HT-29 (cell line): ENCODE measurements at places on chromosomes 3 and 15.
A peak's percentile ranks its signal among the peaks of the same experiment; 100 is the strongest.

DNA sequence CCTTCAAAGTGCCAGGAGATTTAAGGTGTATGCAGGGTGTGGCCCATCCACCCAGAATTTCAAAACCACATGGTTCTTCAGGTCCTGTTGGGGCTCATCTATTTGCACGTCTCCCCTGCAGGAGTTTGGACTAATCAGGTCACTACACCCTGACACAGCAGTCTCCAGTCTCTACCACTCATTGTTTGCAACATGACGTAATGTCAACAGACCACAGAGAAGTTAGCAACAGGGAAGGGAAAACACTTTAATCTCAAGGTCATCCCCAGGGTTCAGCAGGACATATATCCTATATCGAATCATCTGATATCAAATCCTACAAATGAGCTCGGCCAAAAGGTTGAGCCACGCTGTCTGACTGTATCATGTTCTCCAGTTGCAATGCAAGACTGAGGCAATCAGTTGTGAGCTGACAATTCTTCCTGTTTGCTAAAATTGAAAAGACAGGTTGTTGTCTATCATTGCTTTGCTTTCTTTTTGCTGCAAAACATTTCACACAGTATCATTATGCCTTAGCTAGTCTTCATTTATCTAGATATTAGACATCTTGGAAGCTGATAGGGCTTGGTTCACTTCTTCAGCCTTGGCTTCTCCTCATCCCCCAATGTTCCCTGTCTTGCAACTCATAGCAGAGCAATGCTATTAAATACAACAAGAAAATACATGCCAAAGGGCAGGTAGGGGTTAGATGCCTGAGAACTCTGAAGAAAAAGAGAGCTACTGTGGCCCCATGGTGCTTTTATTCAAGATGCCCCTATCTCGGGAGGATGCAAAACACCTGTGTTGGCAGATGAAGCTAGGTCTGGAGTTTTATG is 13.4 kb upstream of the LEKR1 start:
- peak; percentile 90 for DNase-seq

GRCh38 chr15:42628761-42629160 is 53.4 kb downstream of the STARD9 start:
- no peak for DNase-seq

DNA sequence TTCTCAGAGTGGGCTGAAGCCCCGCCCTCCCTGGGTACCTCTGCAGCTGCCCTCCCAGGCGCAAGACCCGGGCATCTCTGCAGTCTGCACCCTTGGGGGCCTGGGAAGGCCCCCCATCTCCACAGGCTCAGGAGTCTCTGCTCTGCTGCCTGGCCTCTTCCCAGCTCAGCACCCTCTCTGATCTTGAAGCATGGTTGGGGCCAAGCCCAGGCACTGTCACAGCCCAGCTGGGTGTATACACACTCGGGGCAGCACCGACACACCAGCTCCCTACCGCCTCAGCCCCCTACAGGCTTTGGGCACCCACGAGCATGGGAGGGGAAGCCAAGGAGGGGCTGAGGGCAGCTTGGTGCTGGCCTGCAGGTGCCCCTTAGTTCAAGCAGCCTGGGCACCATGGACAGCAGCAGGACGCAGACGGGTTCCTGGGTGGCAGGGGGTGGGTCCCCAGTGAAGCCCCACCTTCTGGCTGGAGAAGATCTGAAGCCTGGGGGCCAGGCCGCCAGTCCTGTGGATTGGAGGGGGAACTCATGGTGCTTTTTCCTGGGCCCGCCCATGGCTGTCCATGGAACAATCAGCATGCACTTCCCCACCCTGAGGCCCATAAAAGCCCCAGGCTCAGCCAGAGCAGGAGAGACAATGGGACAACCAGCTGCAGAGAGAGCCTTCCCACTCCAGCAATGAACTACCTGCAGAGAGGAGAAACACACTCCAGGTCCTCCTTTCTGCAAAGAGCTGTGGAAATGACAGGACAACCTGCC is 170.6 kb downstream of the TJP1 start:
- DNase-seq, result no peak

GRCh38 chr3:119098619-119099222 is 47.2 kb upstream of the TEX55 start:
- DNase-seq, result peak; percentile 44

DNA sequence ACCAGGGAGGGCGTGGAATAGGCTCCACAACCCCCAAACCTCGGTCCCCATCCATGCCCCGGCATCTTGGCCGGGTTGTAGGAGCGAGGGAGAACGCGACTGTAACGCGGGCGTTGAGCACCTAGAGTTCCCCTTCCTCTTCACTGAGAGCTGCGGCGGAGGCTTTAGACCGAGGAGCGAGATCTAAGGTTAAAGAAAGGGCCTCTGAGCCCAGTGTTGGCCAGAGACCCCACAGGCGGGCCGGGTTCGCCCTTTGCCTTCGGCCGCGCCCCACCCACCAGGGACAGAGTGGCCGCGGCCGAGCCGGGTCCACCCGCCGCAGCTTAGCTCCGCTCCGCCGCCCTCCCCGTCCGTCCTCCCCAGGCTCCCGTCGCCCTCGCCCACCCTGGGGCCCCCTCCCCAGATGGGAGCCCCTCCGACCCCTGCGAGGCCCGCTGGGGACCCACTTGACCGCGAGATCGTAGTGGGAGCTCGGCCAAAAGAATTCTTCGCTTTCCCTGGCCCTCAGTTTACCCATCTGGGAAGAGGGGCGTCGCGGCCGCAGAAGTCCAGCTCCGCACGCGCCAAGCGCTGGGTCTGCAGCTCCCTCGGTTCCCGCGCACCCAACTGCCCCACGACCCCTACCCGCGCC is 425 bp downstream of the ANPEP start:
- no peak for DNase-seq

DNA sequence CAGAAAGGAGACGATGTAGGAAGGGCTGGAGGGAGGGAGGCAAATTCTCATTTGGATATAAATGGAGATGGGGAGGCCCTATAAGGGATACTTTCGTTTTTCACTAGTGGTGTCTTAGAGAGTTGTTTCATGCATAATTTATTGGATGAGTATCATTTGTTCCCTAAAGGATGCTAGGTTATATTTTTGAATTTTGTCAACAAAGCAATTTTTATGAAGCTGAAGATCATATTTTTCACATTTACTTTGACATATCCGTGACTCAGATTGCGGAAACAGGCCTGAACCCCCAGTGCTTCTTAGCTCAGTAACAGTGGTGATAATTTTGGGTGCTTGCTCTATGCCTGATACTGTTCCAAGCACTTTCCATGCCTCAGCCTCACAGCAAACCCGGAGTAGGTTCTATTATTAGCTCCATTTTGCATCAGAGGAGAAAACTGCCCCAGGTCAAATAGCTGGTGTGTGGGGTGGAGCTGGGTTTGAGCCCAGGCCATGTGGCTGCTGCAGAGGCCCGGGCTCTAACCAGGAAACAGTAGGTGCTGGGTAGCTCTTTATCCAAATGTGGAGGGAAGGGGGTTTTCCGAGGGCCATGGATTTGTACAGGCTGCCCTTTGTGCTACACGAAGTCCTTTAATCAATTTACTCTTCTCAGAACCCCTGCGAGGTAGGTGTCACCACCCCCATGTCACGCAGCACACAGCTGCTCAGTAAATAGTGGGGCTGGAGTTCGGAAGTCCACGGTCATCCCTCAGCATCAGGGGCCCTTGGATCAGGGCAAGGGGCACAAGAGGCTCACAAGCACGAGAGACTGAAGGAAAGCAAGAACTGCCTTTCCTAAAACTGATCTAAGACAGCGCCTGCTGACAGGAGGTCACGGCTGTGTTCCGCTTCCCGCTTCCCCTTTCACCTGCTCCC is 99.1 kb downstream of the SLC49A4 start:
- no peak for DNase-seq

DNA sequence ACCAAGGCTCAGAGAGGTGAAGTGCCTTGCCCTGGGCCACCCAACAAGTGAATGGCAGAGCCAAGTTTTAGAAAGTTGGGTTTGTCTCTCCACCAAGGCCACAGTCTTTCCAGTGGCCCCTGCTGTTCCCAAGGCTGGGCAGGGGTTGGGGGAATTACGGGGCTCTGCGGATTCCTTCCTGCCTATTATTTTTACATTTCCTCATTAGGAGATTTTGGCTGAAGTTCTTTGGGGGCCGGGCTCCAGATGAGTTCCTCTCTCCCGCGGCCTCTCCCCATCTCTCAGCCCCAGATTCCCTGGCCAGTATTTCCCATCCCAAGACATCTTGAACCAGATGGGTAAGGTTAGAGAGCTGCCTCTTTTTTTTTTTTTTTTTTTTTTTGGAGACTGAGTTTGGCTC is 44.0 kb upstream of the SMAD6 start:
- no peak for DNase-seq

GRCh38 chr3:12905316-12906071 is 64.1 kb upstream of the RPL32 start:
- no peak for DNase-seq

- no peak for DNase-seq
Measured at GRCh38 chr15:29990954-29991353, 91.8 kb upstream of the GOLGA8J start.

- DNase-seq, result peak; percentile 85
Measured at GRCh38 chr15:39976291-39977274, 42.7 kb downstream of the EIF2AK4 start.

DNA sequence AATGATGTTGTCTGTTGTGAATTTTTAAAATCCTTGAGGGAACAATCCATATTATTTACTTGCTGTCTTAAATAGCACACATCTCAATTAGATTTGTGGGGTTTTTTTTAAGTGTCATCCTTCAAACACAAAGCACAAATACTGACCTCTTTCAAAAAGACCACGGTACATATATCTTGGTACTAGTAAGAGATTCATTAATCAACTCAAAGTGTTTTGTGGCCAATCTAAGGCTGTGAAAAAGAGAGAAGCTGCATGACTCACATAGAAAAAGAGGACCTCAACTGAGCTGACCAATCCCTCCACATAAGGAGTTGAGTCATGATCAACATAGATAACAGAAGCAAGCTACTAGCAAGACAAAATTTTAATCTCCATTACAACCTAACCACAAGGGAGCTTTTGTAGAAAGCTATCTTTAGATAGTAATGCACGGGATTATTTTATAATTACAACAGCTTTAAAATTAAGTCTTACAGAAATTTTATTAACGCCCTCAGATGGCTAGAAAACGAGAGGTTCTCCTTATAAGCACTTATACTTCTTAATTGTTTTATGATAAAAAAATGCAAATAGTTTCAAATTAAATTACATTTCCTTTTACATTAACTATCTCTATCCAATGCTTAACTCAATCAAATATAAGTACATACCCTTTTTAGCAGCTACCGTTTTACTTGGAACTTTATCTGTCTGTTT is 60.5 kb downstream of the TOP2B start:
- DNase-seq, result no peak

DNA sequence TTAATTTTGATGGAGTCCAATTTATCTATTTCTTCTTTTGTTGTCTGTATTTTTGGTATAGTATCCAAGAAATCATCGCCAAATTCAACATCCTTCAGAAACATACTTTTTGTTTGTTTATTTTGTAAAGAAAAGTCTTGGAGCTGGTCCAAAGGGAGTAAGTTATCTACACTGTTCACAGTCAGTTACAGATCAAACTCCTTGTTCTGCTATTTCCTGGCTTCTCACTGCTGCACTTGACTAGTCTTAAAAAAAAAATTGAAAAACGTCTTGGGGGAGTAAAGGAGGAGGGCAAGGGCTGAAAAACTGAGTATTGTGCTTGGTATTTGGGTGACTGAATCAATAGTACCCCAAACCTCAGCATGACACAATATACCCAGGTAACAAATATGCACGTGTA is 105.6 kb downstream of the NFKBIZ start:
- DNase-seq, result no peak

- DNase-seq, result peak; percentile 3
Measured at GRCh38 chr3:14177580-14178246, 688 bp downstream of the XPC start.

DNA sequence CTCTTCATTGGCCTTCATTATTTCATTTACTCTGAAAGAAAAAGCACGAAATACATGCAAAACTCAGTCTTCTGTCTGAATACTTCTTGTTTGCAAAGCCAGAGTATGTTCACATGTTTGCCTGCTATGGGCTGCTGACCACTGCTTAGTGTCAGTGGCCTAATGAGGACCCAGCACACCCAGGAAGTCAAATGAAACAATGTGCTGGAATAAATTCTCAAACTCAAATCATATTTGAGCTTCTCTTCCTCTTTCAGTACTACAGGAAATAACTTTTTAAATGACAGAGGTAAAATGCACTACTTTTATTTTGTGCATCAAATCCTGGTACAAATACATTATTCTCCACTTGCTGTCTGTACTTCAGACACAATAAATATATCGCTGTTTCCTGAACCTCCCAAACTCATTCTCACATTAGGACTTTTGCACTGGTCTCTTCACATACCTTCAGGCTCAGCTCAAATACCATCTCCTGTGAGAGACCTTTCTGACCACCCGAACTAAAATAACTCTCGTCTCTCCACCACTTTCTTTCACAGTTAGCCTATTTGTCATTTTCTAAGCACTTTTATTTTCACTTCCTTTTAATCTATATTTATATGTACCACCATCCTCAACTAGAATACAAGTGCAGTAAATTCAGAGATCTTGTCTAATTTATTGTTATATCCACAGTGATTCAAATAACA is 176.8 kb downstream of the TUSC7 start:
- no peak for DNase-seq

DNA sequence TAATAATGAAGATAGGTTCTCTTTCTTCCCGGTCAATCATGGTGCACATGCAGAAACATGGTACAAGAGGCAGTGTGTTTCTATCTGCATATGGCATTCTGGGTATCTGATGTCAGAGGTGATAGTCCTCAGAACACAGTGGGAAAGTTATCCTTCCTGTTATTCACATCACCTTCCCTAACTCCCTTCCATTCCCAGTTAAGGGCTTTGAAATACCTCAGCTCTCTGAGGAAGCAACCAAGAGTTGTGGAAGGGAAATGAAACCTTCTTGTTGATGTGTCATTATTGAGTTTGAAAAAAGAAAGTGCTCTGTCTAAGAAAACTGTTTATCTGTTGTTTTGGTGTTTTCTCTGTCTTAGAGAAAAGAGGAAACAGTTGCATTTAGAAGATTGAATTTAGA is 21.9 kb upstream of the P2RY13 start:
- DNase-seq, result no peak

DNA sequence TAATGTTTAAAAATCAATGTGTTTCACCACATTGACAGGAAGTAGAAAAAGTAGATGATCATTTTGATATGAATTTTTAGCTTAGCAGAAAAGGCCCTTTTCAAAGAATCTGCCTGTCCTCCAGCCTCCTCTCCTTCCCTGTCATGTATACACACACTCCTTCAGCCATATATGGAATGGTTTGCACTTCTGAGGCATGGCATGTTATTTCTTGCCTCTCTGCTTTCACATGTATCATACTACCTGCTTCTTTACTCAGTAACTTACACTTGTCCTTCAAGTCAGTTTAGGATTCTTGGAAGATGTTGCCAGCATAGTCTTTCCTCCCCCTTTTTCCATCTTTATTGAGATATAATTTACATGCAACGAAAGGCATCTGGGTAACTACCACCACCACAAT is 79.0 kb downstream of the REC114 start:
- DNase-seq, result no peak

DNA sequence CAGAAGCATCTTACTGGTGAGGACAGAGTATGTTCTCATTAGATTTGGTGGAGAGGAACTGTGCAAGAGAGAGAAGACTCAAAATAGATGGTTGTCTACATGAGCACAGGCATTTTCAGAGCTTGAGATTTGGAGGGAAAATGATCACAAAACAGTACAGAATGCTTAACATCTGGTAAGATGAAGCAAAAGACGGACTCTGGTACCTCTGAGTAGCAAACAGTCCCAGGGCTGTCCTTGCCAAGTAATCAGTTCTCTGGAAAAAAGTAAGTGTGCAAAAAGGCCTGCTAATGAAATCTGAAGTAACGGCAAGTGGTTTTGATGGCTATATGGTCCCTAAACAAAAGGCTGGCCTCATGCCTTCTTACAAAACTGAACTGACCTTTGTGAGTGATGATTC is 414.2 kb downstream of the CNTN4 start:
- DNase-seq, result no peak
